ENCODE measurements at places on chromosomes 5 and 9. TPM values are rescaled to one million over a fixed set of nuclear protein-coding genes. Genes with fewer than 3 reads are reported as not detected.
A peak's percentile ranks its signal among the peaks of the same experiment; 100 is the strongest.

GRCh38 chr5:72010430-72010829 lies 96.8 kb upstream of the MAP1B start:
- no peak for DNase-seq

GRCh38 chr5:180370861-180371641 lies 17.9 kb upstream of the GFPT2 start:
- DNase-seq = no peak

GRCh38 chr5:86546044-86546443 lies 71.7 kb upstream of the COX7C start:
- no peak for DNase-seq

DNA sequence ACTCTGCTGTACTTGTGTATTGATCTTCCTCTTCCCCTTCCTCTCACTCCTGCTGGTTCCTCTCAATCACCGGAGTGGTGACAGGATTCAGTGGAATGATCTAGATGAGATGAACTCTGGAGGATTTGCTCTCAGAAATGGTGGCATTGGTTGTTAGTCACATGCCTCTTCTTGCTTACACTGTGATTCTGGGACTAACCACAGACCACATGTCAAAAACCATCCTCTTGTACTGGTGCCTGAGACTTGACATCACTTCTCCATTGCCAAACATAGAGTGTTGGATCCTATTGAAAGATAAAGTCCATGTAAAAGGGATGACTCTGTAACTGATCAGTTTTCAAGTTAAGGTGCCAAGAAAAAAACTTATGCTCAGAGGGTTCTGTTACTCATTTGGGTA lies 506.5 kb downstream of the DMAC1 start:
- DNase-seq = no peak

GRCh38 chr9:108476574-108476973 lies 379.2 kb downstream of the ACTL7B start:
- DNase-seq = no peak

- DNase-seq = no peak
Measured at GRCh38 chr5:171462928-171463861, 43.7 kb downstream of the FGF18 start.

GRCh38 chr9:75112789-75113188 lies 24.5 kb downstream of the OSTF1 start:
- DNase-seq = no peak

DNA sequence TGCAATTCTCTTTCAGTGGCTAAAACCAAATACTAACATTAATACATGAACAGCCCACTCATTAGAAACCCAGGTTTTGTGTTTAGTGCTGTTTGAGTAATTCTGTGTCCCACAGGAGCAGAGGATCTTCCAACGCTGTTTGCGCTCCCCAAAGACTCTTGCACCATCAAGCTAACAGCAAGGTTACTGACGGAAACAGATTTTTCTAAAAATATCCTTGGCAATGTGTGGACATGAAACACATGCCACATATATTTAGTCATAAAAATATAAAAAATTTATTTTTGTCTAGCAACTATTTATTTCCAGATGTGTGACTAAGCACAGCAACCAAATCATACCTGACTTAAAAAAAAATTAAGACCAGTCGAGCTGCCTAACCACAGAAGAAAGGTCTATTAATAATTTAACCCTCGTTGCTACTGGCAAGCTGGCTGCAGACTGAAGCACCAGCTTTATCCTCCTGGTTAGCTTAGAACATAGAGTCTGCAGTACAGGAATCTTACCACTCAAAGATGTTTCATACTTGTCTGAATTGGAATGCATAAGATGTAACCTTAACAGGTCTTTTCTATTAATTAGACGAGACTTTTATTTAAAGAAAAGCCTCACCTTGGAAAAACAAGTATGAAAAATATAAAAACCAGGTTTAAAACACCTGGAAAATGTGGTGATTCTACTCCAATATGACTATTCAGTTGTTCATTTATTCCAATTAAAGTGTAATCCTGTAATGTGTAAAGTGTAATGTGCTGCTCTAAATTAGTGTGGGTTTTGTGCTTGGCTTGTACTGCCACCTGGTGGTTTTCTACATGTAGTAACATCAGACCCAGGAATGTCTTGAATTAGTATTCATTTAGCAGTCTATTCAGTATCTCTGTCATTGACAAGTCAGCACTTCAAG lies 272.5 kb downstream of the EPB41L4A start:
- peak; percentile 44 for DNase-seq

- no peak for DNase-seq
Measured at GRCh38 chr5:6804766-6805501, 91.7 kb downstream of the TENT4A start.

GRCh38 chr9:112848316-112849151 lies 42.1 kb downstream of the SLC46A2 start:
- DNase-seq = no peak

DNA sequence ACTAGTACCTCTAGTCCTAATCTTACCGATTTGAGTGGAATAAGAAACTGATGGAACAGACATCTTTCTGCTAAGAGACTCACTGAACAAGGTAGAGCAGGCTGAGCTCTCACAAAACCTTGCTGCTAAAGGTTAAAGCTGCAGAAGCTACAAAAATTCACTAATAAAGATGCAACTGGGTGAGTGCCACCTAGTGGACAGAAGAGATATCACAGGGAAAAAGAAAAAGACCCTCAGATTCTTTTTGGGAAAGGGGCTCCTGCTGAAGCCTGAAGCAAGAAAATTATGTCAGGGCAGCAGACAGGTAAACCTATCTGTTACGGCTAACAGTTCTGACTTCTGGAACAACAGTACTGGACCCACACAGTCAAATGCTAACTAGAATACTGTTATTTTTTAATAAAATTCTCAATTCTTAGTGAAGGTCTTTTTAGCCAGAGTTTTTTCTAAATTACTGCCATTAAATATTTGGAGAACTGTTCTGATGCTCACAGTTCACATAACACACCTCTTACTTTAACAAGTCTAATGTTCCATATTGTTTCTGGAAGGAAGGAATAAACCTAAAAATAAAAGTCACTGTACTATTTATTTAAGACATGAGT lies 51.2 kb downstream of the DIAPH1 start:
- no peak for DNase-seq

Gene UNC13B
- total RNA-seq = 17.9 TPM

Gene SHISAL2B
- total RNA-seq = not detected

Gene IL13
- total RNA-seq = not detected
